H7 (cell line): ENCODE measurements at places on chromosomes 5 and 9. TPM values are rescaled to one million over a fixed set of nuclear protein-coding genes. Genes with fewer than 3 reads are reported as not detected.
A peak's percentile ranks its signal among the peaks of the same experiment; 100 is the strongest.

- no peak for DNase-seq
These were observed 4.2 kb downstream of the ABCA1 start for GRCh38 chr9:104923740-104924139.

The MRPS27 gene
- total RNA-seq = 119 and 127 TPM in 2 replicates

- DNase-seq = no peak
These were observed 179.1 kb downstream of the FAM170A start for GRCh38 chr5:119808474-119808873.

DNA sequence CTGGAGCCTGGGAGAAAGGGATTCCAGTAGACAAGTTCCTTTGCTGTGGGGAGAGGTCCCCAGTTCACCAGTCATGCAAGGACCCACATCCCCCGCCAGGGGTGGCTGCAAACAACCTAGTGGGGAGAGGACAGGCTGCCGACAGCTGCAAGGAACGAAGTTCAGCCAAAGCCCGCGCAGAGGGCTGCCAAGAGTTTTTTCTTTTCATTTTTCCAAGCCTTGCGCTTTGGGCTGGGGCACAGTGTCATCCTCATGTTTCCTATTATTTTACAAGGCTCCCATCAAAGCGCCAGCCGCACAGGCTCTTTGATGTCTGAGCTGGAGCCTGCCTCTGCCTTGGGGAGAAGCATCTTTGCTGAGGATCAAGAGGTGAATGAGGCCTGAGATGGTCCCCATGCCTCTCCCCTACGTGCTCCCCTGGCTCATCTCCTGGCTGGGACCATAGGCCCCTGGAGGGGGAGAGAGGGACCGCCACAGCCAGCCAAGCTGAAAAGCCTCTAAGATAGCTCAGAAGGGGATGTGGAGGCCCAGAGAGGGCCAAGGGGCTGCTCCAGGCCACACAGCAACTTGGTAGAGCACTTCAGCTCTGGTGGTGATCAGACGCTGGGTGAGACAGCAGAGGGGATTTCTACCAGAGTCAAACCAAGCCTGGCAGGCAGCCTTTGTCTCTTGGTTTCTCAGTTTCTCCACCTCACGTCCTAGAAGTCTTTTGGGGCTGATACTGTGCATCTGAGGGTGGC, 50.4 kb upstream of the SYNPO start:
- peak; percentile 86 for DNase-seq

DNA sequence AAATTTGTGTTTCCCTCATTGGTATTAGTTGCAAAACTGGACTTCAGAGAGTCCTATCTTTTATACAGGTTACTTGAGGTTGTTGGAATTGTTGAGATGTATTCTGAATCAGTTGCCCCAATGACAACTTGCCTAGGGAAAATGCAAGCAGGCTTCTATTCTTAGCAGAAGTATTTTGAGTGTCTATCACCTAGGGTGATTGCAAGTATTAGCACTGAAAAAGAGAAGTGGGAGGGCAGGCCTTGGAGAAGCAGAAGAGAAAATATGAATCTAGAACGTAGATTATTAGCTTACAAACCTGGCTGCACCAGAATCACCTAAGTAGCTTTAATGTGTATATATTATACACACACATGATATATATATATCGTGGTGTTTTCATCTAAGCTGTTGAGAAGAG, 43.2 kb downstream of the ADAMTS12 start:
- DNase-seq = no peak

DNA sequence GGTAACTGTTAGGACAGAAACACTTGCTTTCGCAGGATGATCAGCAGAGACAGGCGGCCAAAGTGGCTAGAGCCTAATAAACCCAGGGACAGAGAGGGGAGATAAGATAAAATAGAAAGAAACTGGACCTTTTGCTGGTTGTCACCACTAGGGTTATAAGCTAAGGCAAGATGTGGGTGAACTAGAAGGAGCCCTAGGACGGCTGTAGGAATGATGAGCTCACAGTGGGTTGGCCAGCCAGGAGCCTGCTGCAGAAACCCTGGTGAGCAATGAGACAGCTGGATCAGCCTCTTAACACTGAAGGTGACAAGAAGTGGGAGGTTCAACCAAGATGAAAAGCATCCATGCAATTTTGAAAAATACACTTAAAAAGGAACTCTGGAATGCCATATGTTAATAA, 13.5 kb downstream of the CTNND2 start:
- DNase-seq = peak; percentile 12

The NPR3 gene
- total RNA-seq = 0.04 and 0.07 TPM in 2 replicates

- peak; percentile 98 for DNase-seq
These were observed at the start of gene COL27A1 for GRCh38 chr9:114155263-114155994. TSS of gene COL27A1 (plus strand) at chr9:114155537. CDS start at chr9:114155951, 414 bp downstream.

DNA sequence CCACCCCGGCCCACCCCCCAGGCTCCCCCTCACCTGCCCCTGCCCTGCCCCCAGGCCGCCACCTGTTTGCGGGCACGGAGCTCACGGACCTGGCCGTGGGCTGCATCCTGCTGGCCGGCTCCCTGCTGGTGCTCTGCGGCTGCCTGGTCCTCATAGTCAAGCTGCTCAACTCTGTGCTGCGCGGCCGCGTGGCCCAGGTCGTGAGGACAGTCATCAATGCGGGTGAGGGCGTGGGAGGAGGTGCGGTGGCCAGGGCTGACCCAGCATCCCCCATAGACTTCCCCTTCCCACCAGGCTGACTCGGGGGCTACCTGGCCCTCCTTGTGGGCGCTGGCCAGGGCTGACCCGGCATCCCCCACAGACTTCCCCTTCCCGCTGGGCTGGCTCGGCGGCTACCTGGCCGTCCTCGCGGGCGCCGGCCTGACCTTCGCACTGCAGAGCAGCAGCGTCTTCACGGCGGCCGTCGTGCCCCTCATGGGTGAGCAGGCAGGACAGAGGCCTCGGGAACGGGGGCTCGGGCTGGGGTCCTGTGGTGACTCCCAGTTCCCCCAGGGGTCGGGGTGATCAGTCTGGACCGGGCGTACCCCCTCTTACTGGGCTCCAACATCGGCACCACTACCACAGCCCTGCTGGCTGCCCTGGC, 3.5 kb downstream of the SLC34A3 start:
- no peak for DNase-seq

The CDH12 gene
- 0.21 TPM in 1 of 2 replicates, not detected in the other for total RNA-seq

DNA sequence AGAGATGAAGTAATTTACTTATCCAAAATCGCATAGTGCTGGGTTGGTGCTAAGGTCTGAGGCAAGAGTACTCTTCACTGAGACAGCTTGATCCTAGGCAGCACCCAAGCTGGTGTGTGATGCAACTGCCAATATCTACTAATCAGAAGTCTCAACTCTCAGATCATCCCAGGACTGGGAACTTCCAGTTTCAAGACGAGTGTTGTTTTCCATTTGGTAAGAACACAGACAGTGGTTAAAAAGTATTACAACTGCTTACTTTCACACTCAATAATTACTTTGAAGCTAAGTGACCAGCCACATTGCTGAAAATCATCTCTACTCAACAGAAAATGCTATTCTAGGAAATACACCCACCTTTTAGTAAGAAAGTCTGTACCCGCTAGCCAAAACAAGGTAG, 45.3 kb downstream of the FBXW11 start:
- no peak for DNase-seq

DNA sequence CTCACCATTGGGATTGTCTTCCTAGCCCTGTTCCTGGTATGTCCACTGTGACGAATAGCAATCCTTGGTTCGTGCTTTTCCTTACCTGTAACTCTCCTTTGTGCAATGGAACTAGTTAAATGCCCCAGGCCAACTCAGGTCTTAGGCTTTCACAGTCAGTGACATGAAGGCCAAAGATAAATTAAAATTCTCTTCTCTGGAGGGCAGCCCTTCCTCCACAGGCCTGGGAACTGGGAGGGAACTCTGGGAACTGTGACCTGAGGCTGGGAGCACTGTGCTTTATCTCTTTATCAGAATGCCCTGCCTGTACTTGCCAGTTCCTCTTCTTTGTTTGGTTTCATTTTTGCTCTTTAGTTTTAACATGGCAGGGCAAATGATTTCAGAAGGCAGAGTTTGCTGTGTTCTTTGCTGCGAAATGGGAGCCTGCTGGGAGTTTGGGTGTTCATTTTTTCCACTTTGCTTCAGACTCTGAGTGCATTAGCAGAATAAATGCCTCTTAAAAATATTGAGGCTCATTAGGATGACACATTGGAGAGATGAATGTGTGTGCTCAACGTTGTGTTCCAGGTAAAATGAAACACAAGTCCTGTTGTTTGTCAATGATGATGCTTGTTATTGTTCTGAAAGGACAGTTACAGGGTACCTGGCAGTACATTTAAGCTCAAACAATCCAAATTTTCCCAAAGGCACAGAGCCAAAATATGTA, 118.1 kb downstream of the NUDT12 start:
- no peak for DNase-seq

GRCh38 chr9:123418052-123418430, 62.0 kb downstream of the CRB2 start:
- no peak for DNase-seq

DNA sequence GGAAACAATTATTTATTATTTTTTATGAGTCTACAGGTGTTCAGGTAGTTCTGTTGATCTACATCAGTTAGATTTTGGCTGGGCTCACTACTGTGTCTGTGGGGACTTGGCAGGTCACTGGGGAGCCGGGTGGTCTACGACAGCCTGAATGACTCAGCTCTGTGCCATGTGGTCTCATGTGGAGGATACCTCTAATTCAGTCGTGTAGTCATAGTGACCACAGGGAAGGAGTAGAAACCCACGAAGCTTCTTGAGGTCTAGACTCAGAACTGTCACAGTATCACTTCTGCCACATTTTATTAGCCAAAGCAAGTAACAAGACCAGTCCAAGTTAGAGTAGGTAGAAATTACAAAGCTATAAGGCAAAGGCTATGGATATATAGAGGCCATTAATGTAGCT, 64.7 kb upstream of the GRAMD2B start:
- DNase-seq = no peak

DNA sequence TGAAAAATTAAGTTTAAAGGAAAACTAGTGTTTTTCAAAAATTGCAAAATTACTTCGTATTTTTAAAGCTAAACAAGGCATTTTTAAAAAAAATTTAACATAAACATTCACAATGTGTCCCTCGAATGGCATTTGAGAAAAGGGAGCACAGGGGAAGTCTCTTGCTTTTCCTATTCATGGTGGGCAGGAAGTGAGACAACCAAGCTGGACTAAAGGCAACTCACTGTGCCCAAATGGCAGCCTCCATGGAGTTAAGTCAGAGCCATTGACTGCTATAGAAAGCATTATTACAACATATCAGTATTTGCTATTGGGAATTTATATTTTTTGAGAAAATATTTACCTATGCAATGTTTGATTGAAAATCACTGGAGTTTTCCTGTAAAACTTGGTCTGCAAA, 8.3 kb downstream of the HNRNPH1 start:
- DNase-seq = no peak

The CCDC180 gene
- 4.7 and 6.2 TPM in 2 replicates for total RNA-seq

- DNase-seq = no peak
These were observed 355.4 kb upstream of the PDE4D start for GRCh38 chr5:60248901-60249300.

The KIAA0825 gene
- total RNA-seq = 0.63 and 1.5 TPM in 2 replicates

DNA sequence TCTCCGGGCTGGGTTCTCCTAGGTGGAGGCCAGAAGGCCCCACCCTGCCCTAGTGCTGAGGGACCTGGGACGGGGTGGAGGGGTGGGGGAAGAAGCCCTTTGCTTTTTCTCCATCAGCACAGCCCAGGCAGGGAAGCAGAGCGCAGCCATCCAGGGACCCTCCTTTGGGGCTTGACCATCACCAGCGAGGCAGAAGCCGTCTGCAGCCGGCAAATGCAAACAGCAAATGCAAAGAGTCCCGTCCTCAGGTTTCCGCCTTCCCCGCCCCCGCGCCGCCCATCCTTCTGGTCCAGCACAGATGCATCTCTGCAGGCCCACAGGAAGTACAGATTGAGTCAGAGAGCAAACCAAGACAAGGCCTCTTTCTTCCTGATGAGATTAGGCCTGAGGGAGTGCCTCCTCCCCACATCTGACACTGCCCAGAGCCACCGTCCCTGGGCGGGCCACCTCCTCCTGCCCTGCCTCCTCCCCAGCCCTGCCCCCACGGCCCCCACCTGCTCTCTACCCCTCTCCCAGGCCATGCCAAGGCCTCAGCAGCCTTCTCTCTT, 23.4 kb downstream of the CORO2A start:
- peak; percentile 87 for DNase-seq

The EPB41L4A gene
- 3.2 and 4.7 TPM in 2 replicates for total RNA-seq

The PCDHGC5 gene
- total RNA-seq = 0.44 and 1.8 TPM in 2 replicates

GRCh38 chr9:126081746-126082145, 244.9 kb upstream of the MVB12B start:
- no peak for DNase-seq

The TERT gene
- 15.1 and 27.1 TPM in 2 replicates for total RNA-seq

GRCh38 chr5:119951330-119951934, 322.1 kb downstream of the FAM170A start:
- DNase-seq = no peak

DNA sequence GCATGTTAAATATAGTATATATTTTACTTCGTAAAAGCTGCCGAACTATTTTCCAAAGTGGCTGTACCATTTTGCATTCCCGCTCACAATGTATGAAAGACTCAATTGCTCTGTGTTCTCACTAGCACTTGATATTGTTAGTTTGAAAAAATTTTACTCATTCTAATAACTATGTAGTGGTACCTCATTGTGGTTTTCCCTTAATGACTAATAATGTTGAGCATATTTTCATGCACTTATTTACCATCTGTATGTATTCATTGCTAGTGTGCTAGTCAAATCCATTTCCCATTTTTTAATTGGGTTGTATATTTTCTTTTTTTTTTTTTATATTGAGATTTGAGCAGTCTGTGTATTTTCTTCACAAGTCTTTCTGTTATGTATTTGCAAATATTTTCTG, 58.4 kb downstream of the RANBP17 start:
- no peak for DNase-seq

DNA sequence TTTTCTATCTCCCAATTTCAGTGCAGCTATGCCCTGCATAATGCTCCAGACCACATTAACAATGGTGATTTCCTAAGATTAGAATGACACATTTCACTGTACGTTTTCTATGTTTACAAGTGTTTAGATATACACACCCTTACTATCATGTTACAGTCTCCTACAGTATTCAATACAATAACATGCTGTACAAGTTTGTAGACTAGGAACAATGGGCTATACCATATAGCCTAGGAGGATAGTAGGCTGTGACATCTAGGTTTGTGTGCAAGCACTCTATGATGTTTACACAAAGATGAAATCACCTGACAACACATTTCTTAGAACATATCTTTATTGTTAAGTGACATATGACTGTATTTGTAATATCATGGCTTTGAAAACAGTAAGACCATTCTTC, 1435.6 kb upstream of the NUDT12 start:
- no peak for DNase-seq

The FCN2 gene
- total RNA-seq = not detected in 2 replicates
